ENCODE measurements at places on chromosomes 5 and 9. TPM values are rescaled to one million over a fixed set of nuclear protein-coding genes. Genes with fewer than 3 reads are reported as not detected.

Gene FGD3
- total RNA-seq: 39.5 TPM

Gene ADAMTS2
- not detected for total RNA-seq

Gene IRX2
- total RNA-seq: not detected

Gene DNAJC21
- total RNA-seq: 69.6 TPM

Gene PITX1
- total RNA-seq: 0.78 TPM

Gene LURAP1L
- total RNA-seq: not detected

Gene STXBP1
- 26.5 TPM for total RNA-seq

Gene WDR31
- 2.7 TPM for total RNA-seq

Gene C5orf24
- 43.9 TPM for total RNA-seq

Gene TSSK1B
- not detected for total RNA-seq

Gene HTR1A
- total RNA-seq: not detected

- peak; percentile 65 for DNase-seq
Measured at GRCh38 chr9:136543830-136544547, 1.9 kb downstream of the NOTCH1 start.

DNA sequence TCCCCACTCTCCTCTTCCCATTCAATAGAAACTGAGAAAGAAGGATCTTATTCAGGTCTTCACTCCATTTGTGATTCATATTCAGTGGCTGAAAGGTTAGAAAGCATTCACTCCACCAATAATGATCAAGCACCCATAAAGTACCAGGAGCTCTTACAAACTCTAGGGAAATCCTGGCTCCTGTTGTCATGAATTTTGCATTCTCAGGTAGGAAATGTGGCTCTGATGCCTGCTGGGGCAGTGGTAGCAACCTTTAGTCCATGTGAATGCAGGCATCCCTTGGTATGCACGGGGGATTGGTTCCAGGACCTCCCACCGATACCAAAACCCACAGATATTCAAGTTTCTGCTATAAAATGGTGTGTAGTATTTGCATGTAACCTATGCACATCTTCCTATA lies 3.6 kb upstream of the RORB start:
- no peak for DNase-seq

- peak; percentile 8 for DNase-seq
Measured at GRCh38 chr5:91224969-91225368, 158.1 kb downstream of the ARRDC3 start.

DNA sequence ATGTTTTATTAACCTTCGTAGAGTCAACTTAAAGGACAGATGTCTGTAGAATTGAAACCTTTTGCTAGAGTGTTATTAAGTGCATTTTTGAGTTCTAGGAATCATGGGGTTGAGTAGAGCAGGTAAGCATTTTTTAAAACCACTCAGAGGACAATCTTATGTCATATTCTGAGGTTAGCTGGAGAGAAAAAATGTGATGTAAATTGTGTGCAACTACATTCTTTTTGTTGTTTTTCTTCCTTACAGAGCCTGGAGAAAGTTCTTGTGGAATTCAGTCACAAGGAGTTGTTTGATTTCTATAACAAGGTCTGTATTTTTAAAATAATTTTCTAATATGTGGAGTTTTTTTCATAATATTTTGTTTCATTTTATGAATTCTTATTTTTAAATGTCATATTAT lies 206.4 kb downstream of the COMMD10 start:
- DNase-seq: no peak

GRCh38 chr9:133107961-133108793 lies 12.9 kb downstream of the RALGDS start:
- no peak for DNase-seq

DNA sequence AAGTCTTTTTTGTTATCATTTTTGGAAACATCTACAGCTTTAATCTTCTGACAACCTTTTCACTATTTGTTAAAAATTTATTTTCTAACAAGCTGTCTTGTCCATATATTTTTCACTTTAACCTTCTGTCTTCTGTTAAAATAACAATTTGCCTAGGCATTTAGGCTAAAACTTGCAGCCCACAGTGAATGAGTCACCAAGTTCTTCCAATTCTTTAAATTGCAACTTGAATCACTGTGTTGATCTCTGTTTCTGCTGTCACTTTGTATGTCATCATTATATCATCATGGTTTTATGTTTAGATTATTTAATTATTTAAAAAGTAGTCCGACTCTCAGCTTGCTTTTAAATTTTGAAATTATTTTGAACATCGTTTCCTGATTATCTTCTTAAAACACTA lies 473.8 kb upstream of the PTPRD start:
- DNase-seq: no peak

GRCh38 chr9:4922101-4922500 lies 63.0 kb upstream of the JAK2 start:
- DNase-seq: no peak

DNA sequence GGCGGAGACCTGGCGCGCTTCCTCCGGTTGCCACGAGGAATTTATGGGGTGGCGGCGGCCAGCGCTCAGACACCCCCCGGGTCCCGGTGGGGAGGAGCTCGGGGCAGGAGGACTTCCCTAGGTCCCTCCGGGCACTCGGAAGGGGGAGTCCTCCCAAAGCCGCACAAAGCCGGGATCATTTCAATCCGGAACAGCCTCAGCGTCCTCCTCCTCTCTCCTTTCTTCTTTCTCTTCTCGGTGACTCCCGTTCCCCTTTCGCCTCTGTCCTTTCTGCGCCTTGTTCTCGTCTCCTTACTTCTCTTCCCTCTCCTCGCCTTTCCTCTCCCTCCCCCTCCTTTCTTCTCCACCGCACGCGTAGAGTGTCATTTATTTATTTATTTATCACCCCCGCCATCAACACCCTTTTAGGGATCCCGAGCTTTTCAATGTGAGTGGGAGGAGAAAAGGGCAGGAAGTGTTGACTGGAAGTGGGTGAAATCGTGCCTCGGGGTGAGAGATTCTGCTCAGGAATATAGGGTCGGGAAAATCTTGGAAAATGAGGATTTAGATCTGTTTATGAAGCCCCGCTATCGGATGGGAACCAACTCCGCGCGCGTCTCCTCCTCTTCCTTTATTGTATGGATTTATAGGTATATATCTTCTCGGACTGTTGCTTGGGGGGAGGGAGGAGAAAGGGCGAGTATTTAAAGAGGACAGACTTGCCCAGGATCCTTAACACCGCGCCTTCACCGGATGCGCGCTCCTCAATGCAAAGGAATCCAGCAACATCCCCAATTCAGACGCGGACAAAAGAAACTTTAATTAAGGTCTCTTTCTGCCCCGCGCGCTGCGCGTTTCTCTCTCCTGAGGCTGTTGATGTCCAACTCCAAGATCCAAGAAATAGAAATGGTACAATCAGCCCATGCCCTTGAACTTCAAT lies 2.0 kb upstream of the ZNF462 start:
- no peak for DNase-seq

DNA sequence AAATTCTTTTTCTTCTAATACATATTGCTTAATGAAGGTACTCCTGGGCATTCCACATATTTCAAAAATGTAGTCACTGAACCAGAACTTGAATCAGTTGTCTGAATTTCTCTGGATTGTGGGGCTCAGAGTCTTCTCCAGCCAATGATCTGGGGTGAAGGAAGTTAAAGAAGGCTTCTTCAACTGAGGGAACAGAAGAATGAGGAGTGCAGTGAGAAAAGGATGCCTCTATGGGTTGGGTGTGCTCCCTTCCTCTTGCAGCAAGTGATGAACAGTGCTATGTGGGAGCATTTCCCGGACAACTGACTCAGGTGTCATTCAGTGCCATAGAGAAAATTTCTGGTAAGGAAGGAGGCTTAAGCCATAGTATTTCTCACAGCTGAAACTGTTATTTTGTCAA lies 7.9 kb downstream of the LNPEP start:
- DNase-seq: peak; percentile 51

- no peak for DNase-seq
Measured at GRCh38 chr9:114957558-114957957, 27.2 kb upstream of the TNFSF8 start.

DNA sequence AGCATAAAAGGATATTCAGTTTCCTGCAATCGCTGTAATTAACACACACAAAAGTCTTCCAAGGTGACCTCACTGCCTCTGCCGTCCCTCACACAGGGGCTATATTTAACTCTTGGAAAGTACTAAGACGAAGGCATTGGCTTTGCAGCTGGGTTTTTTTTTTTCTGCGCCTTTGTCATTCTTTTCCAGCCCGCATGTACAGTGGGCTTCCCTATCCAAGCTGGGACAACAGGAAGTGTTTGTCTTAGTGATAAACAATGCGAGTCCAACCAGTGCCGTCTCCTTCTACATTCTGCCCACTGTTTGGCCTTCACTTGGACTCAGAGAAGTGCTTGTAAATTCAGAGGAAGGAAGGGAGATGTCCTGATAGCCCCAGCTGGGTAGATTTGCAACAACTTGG lies 17.6 kb downstream of the AFAP1L1 start:
- DNase-seq: no peak

GRCh38 chr5:100852988-100853449 lies 50.1 kb downstream of the ST8SIA4 start:
- DNase-seq: no peak

DNA sequence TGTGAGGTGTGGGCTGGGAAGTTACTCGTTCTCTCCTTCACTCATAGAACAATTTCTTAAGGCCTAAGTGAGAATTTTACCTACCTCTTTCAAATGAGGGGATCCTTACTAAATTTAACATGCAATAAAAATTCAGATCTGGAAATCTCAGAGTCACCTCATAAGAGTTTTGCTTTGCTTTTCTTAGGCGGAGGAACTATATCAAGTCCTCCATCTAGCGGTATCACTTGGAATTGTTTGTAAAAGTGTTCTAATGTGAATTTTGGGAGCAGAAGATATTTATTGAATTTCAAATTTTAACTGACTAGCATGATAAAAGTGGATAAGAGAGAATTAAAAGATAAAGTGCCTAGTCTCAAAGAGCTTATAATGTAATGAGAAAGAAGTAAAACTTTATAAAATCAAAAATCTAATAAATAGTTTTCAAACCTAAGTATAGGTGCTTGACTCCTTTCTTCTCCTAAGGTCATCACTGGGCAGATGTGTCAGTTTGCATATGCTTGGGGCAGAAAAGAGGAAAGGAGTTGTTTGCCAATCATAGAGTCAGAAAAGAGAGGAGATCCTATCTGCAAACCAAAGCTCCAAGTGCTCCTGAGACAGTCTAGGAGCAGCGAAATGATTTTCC lies 145.7 kb upstream of the DAB2 start:
- DNase-seq: no peak

DNA sequence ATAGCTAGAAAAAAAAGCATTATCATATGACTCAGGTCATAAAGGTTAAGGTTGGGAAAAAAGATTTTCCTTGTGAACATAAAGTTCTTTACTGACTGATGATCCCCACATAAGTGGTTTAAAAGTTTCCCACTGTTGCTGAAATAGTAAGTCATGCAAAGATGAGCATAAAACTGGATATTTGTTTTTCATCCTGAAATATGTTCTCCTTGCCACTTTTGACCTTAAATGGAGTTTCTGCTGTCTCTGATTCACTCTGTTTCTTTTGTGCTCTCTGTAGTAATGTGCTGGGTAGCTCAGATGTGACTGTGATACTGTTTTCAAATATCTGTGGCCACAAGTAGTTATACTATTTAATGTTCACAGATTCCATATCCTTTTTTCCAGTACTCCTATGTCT lies 162.5 kb upstream of the GAS1 start:
- no peak for DNase-seq

DNA sequence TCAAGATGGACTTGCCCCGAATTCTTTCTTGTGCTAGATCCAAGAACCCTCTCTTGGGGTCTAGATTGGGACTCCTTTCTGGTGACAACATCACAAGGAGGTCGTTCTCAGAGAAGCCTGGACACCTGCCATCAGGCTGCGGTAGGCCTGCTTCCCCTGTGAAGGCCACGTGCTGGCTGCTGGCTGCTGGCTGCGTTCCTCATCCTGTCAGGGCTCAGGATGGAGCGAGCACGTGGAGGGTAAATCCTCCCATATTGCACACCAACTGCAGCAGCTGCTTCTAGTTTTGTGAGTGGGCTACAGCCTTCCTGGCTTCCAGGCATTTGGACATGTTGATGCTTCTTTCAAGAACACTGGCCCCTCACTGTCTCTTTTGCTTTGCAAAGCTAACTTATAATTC lies 95.6 kb downstream of the HSPA4 start:
- DNase-seq: peak; percentile 53

- no peak for DNase-seq
Measured at GRCh38 chr9:76560481-76560922, 101.5 kb downstream of the GCNT1 start.

DNA sequence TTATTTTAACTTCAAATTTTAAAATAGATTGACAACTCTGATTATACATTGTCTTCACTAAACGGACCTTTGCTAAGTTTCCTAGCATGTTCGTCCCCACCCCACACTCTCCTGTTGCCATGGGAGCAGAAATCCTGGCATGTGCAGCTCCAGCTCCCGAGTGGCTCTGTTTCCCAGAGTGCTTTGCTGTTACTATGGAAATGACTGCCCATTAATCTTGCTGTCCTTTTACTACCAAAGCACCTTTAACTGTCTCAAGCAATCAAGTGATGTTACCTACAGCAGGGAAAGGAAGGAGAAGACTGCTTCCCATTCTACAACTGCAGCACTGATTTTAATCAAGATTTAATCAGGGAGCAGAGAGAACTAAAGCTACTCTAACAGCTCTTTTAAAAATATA lies 212.0 kb upstream of the KIF2A start:
- DNase-seq: no peak

DNA sequence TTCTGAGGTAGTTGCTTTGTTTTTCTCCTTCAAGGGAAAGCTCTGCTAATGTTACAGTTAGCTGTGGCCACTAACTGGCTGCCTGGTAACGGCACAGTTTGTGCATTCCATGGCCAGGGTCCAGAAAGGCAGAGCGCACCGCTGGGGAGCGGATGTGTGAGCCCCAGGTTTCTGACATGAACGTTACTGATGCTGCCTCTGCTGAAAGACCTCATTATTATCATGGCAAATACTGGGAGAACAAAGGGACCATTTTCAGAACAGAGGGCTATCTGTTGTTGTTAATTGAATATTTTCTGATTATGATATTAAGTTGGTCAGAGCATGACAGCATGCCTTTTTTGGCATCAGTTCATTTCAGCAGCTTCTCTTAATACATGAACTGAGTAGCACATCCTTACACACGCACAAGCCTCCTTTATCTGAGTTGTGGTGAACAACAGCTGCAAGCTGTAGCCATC lies 134.1 kb downstream of the NUDT12 start:
- no peak for DNase-seq

- no peak for DNase-seq
Measured at GRCh38 chr9:4371108-4371507, 71.2 kb upstream of the GLIS3 start.

GRCh38 chr9:36345103-36345846 lies 54.8 kb downstream of the RNF38 start:
- no peak for DNase-seq

- DNase-seq: no peak
Measured at GRCh38 chr9:30574355-30575151, 1809.9 kb upstream of the ACO1 start.

GRCh38 chr9:111621895-111622480 lies 9.1 kb upstream of the DNAJC25 start:
- DNase-seq: peak; percentile 71

- no peak for DNase-seq
Measured at GRCh38 chr5:102678267-102679058, 76.6 kb upstream of the PAM start.
